ENCODE measurements at places on chromosomes 12 and 14. TPM values are rescaled to one million over a fixed set of nuclear protein-coding genes. Genes with fewer than 3 reads are reported as not detected.

DNA sequence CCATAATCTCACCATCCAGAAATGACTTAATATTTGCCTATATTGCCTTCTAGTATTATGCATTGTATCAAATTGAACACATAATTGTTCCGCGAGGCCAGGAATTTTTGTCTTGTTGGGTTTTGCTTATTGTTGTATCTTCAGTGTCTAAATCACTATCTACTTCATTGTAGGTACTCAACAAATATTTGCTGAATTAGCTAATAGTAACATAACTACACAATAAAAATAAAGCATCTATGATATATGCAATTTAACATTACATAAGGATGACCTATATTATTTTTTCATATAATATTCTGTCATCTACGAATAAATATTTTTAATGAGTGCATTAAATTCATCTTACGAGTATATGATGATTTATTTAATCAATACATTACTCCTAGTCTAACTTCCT is 656.3 kb downstream of the ETNK1 start:
- DNase-seq = no peak

GRCh38 chr12:61487728-61488127 is 772.5 kb upstream of the USP15 start:
- DNase-seq = no peak

DNA sequence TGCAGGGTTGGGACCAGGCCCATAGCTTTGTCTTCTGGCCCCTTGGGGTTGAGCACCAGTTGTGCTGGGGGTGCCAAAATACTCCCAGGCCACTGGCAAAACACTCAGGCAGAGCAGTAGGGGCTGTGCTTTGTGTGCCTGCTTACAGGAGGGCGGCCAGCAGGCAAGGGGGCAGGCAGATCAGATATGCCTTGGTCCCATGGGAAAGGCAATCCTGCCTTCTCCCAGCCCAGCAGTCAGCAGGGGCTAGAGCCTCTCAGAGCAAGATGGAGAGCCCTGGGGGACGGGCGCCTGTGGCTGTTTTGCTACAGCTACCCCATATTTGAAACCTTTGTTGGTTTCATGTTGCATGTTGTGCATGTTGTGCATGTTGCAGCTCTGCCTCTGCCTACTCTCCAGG is 36.2 kb upstream of the TMX1 start:
- no peak for DNase-seq

DNA sequence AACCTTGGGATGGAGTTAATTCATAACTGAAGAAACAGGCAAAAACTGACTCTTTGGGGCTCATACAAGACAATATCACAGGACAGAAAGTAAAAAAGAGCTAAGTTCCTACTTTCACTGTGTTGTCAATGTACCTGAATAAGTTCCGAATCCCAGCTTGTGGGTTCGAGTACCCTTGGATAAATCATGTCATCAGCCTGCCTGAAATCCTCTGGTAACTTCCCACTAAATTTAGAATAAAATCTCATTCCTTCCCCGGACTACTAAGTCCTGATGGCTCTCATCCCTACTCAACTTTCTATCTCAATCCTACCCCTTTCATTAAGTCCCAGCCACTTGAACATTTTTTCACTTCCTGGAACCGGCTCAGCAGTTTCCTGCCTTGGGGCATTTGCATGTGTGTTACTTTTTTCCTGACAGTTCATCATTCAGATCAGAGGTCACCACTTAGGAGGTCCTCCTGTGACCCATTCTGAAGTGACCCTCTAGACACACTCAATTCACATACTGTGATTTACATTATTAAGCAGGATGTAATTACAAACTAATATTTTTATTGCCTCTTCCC is 12.7 kb downstream of the ERP29 start:
- no peak for DNase-seq

GRCh38 chr12:51621156-51621922 is 30.3 kb downstream of the SCN8A start:
- DNase-seq = no peak

DNA sequence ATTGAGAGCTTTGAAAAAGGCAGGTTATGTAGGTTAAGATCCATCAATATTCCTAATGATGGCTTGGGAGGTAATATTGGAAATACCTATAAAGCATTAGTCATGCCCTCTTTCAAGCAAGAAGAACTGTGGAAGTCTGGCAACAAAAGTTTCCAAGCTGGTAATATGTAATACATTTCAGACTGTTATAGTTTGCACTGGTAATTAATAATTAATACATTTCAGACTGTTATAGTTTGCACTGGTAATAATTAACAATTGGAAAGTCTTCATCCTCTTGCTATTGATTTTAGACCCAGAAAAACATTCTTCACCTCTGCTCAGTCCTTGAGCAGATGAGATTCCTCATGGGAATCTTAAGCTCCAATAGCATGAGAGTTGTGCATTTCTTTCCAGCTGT is 29.0 kb upstream of the WDR89 start:
- DNase-seq = no peak

DNA sequence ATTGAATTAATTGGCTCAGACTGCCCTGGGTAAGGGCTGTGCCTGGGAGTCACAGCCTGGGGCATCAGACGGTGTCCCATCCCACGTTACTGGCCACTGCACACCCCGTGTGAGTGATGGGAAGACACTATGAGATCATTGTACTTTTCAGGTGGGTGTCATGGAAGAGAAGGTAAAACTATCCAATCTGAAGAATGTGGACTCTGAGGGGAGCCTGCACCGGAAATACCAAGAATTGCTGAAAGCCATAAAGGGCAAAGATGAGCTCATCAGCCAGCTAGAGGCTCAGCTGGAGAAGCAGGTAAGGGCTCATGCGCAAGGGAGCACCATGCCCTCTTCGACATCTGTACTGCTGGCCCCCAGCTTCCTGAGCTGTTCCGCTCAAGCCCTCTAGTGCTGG is 24.0 kb downstream of the PLEKHH1 start:
- DNase-seq = peak; percentile 22

Gene TAS2R7
- total RNA-seq = not detected

Gene KRT78
- not detected for total RNA-seq
